ENCODE measurements at places on chromosomes 13 and 19.

DNA sequence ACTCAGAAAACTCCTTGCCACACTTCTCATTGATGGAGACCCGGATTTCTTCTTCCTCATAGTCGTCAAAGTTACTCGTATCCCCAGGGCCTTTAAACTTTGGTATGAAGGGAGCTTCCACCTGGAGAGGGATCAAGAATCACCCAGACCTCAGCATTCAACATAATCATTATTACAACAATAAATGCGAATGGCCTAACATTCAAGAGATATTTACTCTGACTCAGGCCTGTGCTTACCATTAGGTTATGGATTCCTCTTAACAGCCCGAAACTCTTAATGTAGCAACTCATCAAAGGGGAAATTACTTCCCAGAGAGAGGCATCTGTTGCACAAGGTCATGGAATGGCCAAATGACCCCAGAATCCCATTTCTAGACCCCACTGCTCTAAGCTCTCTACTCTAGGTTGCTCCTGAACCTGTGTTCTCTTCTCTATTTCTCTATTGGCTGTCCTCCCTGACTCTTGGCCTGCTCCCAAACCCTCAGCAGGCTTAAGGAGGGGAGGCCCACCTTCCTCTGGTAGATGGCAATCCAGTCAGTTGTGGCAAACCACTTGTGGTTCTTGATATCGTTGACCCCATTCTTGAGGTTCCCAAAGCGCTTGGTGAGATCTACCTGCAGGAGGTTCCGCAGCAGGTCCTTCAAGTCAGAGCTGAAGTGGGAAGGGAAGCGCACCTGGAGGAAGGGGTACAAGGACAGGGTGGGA lies 2.7 kb upstream of the SAMD1 start:
- no peak for DNase-seq

- DNase-seq = no peak
Measured at GRCh38 chr13:105642511-105642958, 892.9 kb downstream of the EFNB2 start.

- no peak for DNase-seq
Measured at GRCh38 chr13:32988608-32989289, 27.5 kb upstream of the KL start.

- DNase-seq = no peak
Measured at GRCh38 chr19:7104747-7105447, 35.4 kb downstream of the ZNF557 start.
